ENCODE measurements at places on chromosomes 6 and 20.

- DNase-seq = no peak
These were observed 10.3 kb upstream of the TCP11 start for GRCh38 chr6:35151466-35151865.

- no peak for DNase-seq
These were observed 12.0 kb downstream of the STMN3 start for GRCh38 chr20:63641146-63641791.

- DNase-seq = no peak
These were observed 216.5 kb upstream of the RREB1 start for GRCh38 chr6:6891125-6891721.

DNA sequence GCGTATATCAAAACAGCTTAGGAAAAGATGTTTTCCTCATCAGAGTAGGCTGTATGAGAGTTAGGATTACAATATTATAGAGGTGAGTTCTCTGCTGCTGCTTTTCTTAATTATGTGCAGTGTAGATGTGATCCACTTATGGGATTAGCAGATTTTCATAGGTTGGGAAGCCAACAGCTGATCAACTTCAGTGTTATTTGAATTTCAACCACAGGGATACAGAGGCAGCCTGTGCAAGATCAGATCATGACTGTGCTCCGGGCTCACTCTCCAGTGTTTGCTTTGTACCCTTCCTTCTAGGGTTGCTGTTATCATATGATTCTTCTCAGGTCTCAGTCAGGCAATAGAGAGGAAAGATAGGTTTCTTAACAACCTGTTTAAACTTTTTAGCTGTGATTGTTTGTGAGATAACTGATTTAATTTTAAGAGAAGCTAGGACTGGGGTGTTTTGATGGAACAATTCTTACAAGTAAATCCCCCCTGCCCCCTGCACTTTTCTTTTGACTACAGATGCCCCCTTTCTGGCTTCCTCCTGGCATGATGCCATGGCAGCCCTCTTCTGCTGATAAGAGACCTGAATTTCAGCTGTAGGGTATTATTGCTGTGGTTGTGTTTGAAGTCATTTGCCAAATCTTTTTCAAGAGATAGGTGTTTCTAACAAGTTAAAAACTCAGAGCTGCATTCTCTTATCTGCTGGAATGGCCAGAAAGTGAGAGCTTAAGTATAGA is 8.5 kb downstream of the RNF8 start:
- no peak for DNase-seq

DNA sequence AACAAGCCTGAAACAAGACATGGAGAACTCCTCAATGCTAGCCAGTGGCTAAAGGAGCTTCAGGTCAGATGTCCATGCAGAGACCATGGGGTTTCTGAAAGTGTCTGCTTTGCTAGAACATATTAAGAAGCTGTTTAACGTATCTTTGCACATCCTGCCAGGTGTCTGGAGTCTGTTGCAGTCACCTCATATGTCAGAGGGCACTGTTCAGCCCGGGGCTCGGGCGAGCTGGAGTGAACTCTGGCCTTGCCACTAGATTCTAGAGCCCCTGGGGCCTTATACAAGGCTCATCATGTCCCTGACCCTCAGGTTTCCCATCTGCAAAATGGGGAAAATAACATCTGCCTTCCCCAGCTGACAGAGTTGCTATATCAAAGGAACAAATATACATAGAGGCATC is 59.0 kb downstream of the PRDM1 start:
- no peak for DNase-seq

DNA sequence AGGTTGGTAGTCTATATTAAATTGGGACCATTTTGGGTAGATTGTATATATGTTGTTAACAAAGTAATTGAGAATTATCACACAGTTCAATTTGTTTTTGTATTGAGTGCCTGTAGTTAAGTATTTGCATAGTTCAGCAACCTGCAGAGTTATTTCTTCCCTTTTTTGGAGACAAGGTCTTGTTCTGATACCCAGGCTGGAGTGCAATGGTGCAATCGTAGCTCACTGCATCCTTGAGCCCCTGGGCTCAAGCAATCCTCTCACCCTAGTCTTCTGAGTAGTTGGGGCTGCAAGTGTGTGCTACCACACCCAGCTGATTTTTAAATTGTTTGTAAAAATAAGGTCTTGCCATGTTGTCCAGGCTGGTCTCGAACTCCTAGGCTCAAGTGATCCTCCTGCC is 250.5 kb downstream of the UTRN start:
- DNase-seq = no peak

DNA sequence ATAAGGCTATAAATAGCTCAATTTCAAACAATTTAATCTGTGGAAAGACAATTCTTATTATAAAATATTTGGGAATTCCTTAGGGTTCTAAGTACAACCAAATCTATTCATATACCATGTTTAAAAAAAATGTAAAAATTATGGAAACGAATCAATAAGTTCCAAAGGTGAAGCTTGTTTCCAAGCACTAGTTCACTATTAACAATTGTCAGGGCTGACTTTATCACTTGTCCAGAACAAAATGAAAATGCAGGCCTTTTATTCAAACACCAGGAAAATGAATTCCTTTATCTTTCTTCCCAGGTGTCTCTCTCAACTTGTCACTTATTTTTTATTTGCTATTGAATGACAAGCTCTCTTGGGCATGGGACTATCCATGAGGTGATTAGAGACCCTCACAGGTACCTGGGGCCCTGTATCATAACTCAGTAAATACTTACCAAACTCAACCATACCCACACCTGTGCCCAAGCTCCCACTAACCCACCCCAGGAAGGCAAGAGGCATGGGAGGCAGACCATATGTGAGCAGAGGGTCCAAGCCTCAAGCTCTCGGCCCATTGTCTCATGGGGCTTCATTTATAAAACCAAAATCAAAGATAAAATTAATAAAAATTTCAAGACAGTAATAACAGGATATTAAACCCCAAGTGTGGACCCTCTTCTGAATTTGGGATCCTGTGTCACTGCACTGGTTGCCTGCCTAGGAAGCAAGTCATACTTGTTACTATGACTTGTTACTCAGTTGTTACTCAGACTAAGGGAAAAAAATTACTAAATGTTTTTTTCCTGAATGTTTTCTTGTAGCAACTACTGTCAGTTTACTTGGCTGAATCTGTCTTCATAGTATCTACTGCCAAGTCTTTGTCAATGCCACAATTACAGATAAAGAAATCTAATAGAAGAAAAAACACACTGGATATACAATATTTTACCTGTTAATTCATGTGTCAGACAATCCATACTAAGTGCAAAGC is 54.7 kb downstream of the PTPRK start:
- DNase-seq = no peak

- no peak for DNase-seq
These were observed 427.5 kb downstream of the PHF3 start for GRCh38 chr6:64062960-64063683.

DNA sequence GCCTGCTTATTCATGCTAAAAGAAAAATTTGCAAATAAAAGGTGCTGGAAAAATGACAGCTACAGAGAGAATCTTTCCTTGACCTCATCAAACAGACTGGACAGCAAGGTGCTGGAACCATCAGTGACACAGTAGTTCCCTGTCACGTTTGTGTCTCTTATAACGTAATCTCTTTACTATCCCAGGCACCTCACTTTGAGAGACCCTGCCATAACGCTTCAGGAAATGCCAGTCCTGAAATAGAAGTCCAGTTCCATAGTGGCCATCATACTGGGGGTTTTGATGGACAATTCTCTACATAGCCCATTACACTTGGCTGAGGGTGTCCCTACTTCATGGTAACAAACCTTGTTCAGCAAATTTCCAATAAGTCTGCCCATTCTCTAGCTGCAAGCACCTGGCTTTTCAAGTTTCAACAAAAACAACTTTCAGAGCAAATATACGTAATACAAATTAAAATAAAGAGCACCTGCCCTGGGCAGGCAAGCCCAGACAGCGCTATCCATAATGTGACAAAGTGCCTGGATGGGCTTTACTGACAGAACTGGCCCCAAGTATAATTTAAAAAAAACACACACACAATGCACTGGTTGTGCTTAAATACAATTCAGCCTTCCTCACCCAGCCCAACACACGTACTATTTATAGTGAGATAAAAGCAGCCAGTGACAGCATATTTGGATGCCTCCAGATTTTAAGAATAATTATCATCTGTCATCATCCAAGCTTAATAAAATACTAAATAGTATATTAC is 38.7 kb downstream of the CNKSR3 start:
- DNase-seq = no peak

DNA sequence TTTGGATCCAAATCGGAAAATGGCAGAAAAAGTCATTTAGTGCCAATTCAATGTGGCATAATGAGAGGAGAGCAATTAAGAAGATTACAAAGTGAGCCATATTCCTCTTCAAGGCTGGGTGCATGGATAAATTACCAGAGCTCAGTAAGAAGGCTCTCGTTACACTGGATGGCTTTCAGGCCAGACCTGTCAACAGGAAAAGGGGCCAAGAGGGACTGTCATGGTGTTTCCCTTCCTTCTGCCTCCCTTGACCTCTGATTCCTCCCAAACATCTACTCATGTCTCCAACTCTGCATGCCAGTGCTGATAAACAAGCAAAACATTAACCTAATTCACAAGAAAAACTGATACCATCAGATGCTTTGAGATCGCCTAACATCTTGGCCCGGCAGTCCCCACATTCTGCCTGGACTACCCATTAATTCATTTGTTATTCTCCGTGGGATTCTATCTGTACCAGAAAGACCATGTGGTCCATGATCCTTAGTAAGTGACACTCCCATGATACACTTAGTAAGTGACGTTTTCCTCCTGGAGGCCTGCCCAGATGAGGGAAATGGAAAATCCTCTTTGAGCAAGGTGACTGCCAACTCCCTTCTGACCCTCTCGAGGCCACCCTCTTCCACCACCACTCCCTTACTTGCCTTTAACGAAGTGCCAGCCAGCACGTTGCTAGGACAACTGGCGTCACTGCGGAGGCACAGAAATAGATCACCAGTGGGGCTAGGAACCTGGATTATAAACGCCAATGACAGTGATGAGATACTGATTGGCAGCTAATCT is 239.2 kb downstream of the GMPR start:
- DNase-seq = no peak

DNA sequence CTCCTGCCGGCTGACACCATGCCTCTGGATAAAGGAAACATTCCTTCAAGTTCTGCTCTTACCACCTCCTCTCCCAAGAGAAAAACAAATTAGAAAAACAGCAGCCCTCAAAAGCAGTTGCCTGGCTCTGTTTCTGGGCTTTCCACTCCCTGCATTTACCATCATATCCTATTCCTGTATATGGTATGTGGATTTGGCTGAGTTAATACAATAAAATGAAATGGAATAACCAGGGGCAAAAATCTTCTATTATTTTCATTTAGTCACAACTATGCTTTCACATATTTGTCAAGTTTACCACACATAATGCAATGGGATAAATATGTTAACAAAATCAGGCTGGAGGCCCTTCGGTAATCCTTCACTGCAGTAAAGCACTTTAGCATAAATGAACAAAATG is 34.3 kb downstream of the COL12A1 start:
- DNase-seq = no peak

DNA sequence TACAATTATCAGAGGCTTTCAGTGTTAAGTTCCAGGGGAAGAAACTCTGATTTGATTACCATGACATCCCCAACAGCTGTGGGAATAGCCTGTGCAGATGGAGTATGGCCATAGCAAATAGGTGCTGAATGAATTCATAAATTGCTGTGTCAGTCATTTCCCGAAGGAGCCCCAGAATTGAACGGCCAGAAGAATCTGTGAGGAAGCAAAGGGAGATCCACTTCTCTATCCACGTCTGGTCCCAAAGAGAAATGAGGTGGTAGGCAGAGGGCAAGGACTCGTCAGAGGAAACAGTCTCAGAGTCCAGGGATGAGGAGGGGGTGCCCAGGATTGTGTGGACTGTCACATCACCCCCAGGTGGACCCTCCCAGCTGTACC is 3.1 kb upstream of the TAF8 start:
- no peak for DNase-seq

DNA sequence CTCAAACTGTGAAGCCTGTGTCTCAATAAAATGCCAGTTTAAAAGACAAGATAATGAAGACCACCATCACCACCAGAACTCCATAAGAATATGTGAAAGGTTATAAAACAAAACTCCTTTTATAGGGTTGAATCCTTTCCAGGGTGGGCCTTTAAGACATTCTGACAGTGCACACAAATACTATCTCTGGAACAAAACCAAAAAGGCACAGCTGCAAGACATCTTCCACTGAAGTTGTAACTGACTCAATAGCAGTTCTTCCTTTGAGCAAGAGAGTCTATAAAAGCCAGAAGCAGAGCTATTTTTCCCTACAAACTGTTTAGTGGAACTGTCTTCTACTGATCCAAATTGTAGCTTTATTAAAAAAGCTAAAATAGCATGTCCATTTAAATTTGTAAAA is 81.6 kb downstream of the EPB41L2 start:
- DNase-seq = no peak

DNA sequence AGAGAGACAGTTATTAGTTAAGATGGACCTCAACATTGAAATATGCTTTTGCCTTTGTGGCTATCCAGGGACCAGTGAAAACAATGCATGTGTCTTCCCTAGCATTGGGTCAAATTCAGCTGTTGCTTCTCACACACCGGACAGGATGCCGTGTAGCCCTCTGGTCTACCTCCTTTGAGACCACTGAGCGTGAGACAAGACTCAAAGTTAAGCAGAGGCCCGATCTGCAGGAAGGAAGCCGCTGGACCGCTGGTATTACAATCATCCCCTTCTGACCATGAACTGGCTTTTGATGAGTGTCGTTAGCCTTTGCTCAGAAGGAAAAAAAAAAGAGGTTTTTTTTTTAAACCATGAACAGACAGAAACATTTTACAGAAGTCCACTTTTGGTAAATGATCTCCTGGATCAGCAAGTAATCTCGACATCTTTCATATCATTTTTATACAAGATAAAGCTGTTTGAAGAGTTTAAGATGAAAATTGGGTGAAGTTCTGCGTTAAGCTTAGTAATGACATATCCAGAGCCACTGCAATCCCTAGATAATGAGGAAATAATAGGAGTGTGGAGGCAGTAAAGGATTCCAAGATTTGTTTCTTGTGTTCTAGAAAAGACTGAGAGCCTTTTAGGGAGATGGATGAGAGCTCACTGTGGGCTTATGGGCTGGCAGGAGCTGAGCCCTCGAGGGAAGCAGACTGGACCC is 622.8 kb downstream of the QKI start:
- DNase-seq = no peak

GRCh38 chr20:62120990-62121775 is 1.1 kb upstream of the LSM14B start:
- peak; percentile 61 for DNase-seq

- DNase-seq = no peak
These were observed 49.4 kb downstream of the SNRNP48 start for GRCh38 chr6:7639427-7639826.

- DNase-seq = no peak
These were observed 2.6 kb downstream of the STK35 start for GRCh38 chr20:2104236-2104635.
